Stimulated activated naive CD4-positive, alpha-beta T cell (primary cell): ENCODE measurements at places on chromosomes 12 and 14.

- DNase-seq = no peak
Measured at GRCh38 chr12:109883461-109883860, 3.1 kb upstream of the GLTP start.

DNA sequence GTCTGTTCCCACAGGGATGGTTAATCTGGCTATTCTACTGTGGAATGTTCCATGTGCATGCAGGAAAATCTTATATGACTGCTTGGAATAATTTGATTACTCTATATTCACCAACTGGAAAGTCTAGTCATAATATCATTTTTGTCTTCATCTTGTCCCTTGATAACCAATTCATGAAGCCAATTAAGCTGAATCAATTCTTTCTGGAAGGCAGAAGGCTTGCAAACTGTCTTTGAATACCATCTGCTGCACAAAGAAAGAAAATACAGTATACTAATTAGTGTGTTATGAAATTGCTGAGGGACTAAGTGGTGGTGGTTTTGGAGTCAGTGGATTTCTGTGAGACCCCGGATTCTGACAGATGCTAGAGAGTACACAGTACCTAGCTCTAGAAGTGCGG lies 546.5 kb upstream of the MIS18BP1 start:
- DNase-seq = no peak

GRCh38 chr12:234891-235415 lies 21.0 kb upstream of the SLC6A12 start:
- DNase-seq = no peak

- DNase-seq = no peak
Measured at GRCh38 chr12:15646581-15646980, 142.6 kb downstream of the EPS8 start.

GRCh38 chr14:59419303-59419702 lies 45.9 kb downstream of the GPR135 start:
- no peak for DNase-seq

DNA sequence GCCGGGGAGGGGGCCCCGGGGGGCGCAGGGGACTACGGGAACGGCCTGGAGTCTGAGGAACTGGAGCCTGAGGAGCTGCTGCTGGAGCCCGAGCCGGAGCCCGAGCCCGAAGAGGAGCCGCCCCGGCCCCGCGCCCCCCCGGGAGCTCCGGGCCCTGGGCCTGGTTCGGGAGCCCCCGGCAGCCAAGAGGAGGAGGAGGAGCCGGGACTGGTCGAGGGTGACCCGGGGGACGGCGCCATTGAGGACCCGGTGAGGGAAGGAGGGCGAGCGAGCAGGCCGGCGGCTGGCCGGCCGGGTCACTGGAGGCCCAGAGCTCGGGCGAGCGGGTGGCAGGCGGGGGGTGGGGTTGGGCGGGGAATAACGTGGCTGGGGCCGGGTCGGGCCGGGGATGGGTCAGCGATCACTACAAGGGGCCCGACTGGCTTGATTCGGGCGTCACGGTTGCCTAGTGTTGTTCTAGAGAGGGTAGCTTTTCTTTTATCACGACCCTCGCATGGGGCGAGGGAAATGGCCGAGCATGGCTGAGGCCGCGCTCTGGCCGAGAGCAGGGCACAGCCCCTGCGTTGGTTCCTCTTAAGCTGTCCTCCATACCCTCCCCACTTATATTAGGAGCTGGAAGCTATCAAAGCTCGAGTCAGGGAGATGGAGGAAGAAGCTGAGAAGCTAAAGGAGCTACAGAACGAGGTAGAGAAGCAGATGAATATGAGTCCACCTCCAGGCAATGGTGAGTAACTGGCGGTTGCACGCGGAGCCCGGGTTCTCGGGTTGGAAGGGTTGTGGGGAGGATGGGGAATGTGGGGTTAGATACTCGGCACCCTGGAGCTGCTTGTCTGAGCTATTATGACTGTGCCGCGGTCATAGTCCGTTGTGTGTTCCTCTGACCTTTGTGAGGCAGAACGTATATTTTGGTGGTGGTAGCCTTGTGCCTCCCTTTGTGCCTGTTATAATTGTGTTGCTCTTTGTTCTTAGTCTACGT lies 603 bp downstream of the PABPN1 start:
- DNase-seq = peak; percentile 37

- no peak for DNase-seq
Measured at GRCh38 chr12:32542428-32543229, 136.5 kb upstream of the DNM1L start.

DNA sequence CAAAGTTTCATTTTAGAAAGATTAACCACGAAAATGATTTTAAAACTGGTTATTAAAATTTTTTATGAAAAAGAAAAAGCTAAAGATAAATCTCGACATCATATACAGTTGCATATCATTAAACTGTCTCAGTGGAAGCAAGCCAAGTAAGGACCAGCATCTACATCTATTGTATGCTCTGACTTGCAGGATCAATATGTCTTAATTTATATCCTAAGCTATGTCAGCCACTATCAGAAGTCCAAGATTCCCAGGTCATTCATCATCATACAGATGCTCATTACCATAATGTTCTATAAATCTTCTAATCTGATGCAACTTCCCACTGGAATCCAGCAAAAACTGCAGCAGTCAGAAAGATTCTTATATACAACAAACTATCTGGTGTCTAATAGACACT lies 43.5 kb downstream of the CMAS start:
- DNase-seq = no peak

DNA sequence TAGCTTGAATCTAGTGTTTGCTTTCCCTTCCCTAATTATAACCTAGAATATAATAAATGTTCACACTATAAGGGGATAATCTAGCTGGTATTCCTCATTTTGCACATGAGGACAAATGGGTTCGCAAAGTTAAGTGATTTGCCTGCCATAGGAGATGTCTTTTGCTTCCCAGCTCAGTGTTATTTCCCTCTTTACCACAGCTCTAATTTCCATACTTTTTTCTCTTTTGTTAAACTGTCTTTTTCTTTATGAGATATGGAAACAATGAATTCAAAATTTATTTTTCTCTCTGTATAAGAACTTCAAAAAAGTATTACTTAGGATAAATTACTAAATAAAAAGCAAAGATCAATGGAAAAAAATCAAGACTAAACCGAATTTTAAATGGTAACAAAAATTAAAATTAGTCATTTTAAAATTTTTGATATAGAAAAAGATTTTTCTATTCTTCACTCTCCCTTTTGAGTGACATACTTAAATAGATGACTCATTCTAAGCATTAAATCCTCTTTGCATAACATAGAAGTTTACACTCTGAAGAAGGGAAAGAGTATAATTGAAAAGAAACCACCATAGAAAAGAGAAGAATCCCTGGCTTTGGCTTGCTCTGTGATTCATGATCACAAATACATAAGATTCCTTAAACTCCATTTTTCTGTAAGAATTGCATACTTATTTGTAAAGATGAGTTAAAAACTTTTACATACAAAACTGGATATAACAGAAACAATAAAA lies 97.3 kb downstream of the INSM2 start:
- no peak for DNase-seq

DNA sequence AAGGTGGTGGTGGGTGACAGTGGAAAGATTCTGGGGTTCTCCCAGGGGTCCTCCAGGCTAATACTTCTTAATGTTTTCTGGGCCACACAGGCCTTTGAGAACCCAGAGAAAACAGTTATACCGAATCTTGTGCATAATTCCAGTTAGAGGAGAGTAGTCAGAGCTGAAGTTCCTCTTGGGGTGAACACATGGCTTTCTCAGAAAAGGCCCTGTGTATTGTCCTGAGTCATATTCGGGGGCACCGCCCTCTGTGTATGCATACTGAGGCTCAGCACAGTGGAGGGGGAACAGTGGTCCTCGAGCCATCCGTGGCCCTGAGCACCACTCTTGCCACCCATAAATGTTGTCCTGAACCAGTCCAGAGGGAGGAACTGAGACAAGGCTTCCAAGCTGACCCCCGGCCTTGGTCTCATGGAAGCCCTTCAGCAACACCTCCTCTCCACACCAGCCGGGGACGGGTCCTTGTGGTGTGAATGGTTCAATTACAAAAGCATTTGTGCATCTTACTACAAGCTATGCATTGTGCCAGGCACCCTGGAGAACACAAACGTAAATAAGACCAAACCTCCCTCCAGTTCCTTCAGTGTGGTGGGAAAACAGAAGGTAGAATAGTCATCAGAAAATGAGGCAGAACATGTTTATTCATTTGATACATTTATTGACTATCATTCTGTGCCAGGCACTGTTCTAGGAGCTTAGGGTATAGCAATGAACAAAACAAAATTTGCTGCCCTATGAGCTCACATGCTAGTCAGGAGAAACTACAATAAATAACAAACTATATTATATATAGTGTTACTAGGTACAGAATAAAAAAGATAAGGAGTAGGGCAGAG lies 9.9 kb downstream of the DHRS2 start:
- no peak for DNase-seq
